Activated naive CD8-positive, alpha-beta T cell treated with anti-CD3 and anti-CD28 coated beads for 36 hours (primary cell): ENCODE measurements at places on chromosomes 12 and 14.

DNA sequence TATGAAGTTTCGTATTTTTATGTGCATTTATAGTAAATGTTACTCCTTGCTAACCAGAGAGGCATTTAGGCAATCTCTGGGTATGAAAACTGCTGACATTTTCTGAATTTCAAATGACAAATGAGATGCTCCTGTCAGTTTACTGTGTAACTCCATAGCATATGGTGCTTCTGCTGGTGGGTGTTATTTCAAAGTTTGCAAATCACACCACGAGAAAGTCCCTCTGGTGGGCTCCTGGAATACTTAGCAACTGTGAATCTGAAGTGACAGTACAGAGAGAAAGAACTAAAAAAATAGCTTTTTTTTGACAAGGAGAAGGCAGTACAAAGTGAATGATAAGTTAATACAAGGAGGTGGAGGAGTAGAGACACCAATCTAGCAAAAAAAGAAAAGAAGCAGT lies 161.5 kb downstream of the DERA start:
- no peaks in the 10 kb centered on the region for H3K36me3 ChIP-seq
- no peak for DNase-seq
- peaks cover 26% of the 10 kb centered on the region for H3K27me3 ChIP-seq
- H3K27ac ChIP-seq, result no peak overlapping the region
- H3K4me3 ChIP-seq, result no peak overlapping the region

DNA sequence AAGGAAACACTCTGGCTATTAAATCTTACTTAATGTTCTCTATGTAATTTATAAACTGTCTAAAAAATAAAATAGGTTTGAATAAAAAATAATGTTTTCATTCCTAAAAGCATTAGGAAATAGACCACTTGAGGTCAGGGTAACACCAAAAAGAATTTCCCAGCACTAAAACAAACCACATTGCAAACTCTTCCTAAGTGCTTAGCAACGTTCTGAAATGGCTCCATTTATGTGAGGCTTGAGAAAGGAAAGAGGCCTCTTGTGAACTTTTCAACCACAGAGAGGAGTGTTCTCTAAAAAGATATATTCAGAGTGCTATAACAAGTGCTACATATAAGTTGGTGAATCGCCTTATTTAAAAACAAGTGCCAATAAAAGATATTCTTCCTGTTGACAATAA lies 42.7 kb downstream of the ALX1 start:
- no peak for DNase-seq
- no peak overlapping the region for H3K4me3 ChIP-seq
- H3K27me3 ChIP-seq, result no peaks in the 10 kb centered on the region
- H3K27ac ChIP-seq, result no peak overlapping the region
- no peaks in the 10 kb centered on the region for H3K36me3 ChIP-seq

GRCh38 chr12:51009056-51009440 lies 17.1 kb downstream of the SLC11A2 start:
- H3K27ac ChIP-seq, result peak overlapping the region; percentile 70
- DNase-seq, result peak; percentile 50
- no peaks in the 10 kb centered on the region for H3K27me3 ChIP-seq
- peak overlapping the region; percentile 74 for H3K4me3 ChIP-seq

DNA sequence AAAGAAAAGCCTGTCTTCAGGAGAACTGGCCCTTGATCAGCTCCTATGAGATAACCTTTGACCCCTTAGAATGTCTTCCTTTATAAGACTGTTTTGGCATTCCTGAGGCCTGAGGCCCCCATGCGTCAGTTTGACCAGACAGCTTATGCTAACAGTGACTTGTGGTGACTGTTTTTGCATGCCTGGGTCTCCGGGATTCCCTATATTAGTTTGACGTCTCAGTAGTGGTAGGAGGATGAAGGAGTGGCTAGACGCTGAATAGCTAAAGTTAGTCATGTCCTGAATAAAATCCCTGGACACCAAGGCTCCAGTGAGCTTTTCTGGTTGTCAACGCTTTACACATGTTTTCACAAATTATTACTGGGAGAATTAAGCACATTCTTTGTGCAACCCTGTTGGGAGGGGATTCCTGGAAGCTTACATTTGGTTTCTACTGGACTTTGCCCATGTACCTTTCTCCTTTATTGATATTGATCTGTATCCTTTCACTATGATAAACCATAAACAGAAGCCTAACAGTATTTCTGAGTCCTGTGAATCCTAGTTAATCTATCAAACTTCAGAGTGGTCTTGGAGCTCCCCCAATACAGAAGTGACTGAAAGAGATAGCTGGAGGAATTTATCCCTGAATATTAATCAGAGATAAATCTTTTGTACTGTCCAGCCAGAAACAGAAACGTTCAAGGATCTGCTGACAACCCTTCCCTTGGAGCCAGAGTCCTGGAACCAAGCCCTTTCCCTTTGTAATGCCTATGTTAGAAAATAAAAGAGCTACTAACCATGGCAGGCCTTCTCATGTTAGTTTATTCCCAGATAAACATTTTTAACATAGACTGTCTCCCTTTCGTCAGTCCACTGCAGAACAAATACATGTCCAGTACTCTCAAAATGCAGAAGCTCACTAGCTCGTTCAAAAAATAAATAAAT lies 479.2 kb downstream of the RPS29 start:
- H3K36me3 ChIP-seq, result no peaks in the 10 kb centered on the region
- no peaks in the 10 kb centered on the region for H3K27me3 ChIP-seq
- H3K4me1 ChIP-seq, result no peaks in the 10 kb centered on the region

DNA sequence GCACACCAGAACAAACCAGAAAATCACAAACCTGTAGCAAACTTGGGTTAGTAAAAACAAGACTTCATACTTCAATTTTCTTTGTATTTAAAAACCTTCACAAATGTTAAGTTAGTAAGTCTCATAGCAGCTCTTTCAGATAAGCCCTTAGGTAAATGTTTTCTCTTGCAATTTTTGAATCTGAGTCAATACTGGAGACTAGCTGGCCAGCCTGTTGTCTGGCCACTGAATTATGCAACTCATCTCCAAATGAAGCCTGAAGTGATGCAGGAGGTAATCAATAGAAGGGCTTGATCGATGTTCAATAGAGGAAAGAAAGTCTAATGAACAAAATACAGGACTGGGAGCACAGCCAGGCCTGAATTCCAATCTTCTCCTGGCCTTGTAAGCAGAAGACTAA lies 465.2 kb downstream of the LRIG3 start:
- DNase-seq, result no peak
- H3K27me3 ChIP-seq, result peaks cover 7% of the 10 kb centered on the region
- H3K4me1 ChIP-seq, result no peaks in the 10 kb centered on the region
- H3K36me3 ChIP-seq, result no peaks in the 10 kb centered on the region

DNA sequence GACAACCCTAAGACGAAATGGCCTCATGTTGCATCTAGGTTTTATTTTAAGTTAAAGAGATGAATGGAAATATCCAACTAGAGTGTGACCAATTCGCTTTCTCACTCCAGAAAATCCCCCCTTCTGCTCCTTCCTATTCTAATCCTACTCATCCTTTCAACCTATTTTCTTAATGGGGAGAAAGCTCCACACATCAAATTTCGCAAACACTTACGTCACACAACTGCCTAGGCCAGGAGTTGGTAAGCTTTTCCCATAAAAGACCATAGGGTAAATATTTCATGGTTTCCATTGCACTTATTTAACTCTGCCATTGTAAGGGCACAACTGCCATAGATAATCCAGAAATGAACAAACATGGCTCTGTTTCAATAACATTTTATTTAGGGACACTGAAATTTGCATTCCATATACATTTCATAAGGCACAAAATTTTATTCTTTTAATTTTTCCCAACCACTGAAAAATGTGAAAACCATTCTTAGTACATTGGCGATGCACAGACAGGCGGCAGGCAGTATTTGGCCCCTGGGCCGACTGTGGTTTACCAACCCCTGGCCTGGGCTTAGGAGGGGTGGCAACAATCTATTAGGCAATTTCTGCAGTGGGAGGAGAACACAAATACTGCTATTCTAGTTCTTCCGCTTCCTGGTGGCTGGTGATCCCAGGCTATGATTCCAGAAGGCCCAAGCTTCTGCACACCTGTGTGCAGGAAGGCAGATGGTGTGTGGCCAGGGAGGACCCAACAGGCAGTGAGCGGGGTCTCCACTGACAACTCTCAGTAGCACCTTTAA lies 67.2 kb upstream of the FOXN3 start:
- H3K27me3 ChIP-seq, result no peaks in the 10 kb centered on the region
- H3K27ac ChIP-seq, result no peak overlapping the region
- H3K4me1 ChIP-seq, result peaks cover 18% of the 10 kb centered on the region
- H3K36me3 ChIP-seq, result peaks cover 29% of the 10 kb centered on the region
- no peak overlapping the region for H3K4me3 ChIP-seq

DNA sequence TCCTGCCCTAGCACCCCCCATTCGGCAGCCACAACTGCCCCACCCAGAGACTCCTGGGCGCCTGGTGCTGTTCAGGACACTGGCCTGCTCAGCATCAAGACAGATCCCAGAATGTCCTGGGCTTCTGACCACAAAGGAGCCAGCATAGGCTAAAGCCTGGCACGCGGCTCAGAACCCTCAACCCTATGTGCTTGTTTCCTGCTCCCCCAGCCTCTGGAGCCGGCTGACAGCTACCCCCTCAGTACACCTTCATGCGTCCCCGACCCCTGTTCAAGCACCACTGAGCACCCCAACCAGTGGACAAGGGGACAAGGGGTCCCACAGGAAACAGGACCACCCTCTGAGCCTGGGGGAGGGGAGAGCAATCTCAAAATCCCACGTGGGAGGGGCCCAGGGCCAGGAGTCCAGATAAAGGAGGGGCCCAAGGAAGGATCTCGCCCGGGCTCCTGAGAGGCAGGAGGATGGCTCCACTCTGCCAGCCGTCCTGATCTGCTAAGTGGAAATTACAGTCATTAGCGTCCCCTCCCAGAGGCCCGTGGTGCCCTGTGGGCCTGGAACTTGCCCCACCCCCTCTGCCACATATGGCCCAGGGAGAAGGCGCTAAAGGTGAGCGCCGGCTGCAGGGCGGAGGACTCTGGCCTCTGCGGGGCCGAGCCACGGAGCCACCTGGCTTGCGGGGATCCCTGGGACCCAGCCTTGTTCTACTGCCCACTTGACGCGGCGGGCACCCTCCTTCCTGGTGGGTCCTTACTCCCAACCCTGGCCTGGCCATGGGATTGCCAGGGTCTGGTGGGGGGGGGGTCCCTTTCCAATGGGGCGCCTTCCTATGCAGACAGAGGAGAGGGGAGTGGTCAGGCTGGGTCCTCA lies 27.2 kb upstream of the GPR132 start:
- H3K4me1 ChIP-seq, result peaks cover 13% of the 10 kb centered on the region
- H3K27ac ChIP-seq, result peak overlapping the region; percentile 81
- H3K4me3 ChIP-seq, result peak overlapping the region; percentile 80

GRCh38 chr14:103099081-103099732 lies 4.7 kb downstream of the EXOC3L4 start:
- peaks cover 32% of the 10 kb centered on the region for H3K27me3 ChIP-seq
- H3K4me3 ChIP-seq, result no peak overlapping the region
- H3K27ac ChIP-seq, result no peak overlapping the region
- no peaks in the 10 kb centered on the region for H3K36me3 ChIP-seq
- peaks cover 2% of the 10 kb centered on the region for H3K4me1 ChIP-seq
- no peak for DNase-seq

DNA sequence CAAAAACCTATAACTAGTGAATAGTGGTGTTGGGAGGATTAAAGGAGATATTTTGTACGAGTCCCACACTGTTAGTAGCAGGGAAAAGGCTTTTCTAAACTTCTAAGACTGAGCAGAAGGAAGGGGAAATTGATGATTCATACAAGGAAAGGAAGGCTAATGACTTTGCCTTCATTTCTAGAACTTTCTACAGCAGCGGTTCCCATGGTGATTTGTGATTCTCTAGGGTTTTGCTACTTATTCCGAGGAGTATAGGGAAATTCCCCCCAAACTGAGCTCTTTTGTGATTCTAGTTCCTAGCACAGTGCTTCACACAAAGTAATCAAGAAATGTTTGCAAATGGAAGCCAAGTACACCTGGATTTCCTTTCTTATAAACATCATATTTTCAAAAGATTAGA lies 23.8 kb upstream of the PWP1 start:
- peaks cover 4% of the 10 kb centered on the region for H3K4me1 ChIP-seq
- peaks cover 4% of the 10 kb centered on the region for H3K36me3 ChIP-seq
- peaks cover 3% of the 10 kb centered on the region for H3K27me3 ChIP-seq

GRCh38 chr12:67593041-67593440 lies 55.5 kb upstream of the DYRK2 start:
- peaks cover 5% of the 10 kb centered on the region for H3K36me3 ChIP-seq
- peak overlapping the region; percentile 6 for H3K27ac ChIP-seq
- peaks cover 38% of the 10 kb centered on the region for H3K4me1 ChIP-seq
- no peak for DNase-seq
- no peaks in the 10 kb centered on the region for H3K27me3 ChIP-seq

GRCh38 chr12:10722502-10722904 lies 620 bp downstream of the YBX3 start:
- peak; percentile 70 for DNase-seq
- H3K27me3 ChIP-seq, result peaks cover 25% of the 10 kb centered on the region
- H3K4me1 ChIP-seq, result peaks cover 39% of the 10 kb centered on the region
- H3K36me3 ChIP-seq, result peaks cover 38% of the 10 kb centered on the region
- H3K27ac ChIP-seq, result peak overlapping the region; percentile 99

DNA sequence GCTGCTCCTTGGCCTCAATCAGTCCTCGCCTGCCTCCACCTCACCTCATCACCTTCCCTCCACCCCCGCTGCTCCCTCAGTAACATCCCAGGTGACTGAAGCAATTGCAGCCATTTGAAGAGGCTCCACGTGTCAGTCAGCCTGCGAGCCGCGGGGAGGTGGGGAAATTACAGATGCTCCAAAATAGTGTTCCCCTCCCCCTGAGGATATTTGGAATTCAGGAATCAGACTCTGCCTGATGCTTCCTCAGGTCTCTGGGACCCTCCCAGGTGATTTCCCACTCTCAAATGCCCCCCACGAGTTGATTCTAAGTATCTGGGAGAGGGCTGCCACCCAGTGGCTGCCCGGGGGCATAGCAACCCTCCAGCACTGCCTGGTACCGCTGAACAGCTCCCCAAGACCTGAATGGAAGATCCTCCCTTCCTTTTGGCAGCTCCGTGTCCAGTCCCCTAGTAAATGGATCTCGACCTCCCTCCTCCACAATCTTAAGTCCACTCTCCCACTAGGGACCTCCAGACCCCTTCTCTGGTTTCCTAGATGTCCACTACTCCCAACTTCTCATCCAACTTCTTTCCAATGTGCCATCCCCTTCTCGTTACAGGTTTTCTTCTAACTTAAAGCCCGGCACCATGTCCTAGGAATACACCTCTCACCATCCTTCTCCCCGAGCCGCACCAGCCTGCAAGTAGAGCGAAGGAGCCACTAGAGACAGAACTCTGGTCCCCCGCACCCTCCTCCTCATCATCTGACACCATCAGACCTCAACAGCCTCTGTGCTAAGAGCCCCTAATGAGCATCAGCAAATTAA lies 1.4 kb upstream of the ASIC1 start:
- peaks cover 44% of the 10 kb centered on the region for H3K4me1 ChIP-seq
- H3K27ac ChIP-seq, result peak overlapping the region; percentile 44
- H3K4me3 ChIP-seq, result peak overlapping the region; percentile 14
- peaks cover 29% of the 10 kb centered on the region for H3K27me3 ChIP-seq
- H3K36me3 ChIP-seq, result peaks cover under 1% of the 10 kb centered on the region

GRCh38 chr14:49494836-49495235 lies 91.3 kb downstream of the RPS29 start:
- no peak overlapping the region for H3K27ac ChIP-seq
- H3K4me3 ChIP-seq, result no peak overlapping the region
- H3K36me3 ChIP-seq, result no peaks in the 10 kb centered on the region
- H3K27me3 ChIP-seq, result peaks cover 3% of the 10 kb centered on the region
